ENCODE measurements at places on chromosomes 2 and 18. TPM values are rescaled to one million over a fixed set of nuclear protein-coding genes. Genes with fewer than 3 reads are reported as not detected.

GRCh38 chr2:95391641-95392310, 10.7 kb upstream of the FAHD2A start:
- no peak overlapping the region for H3K27ac ChIP-seq
- no peaks in the 10 kb centered on the region for H3K27me3 ChIP-seq
- no peak overlapping the region for H3K4me3 ChIP-seq
- H3K4me1 ChIP-seq: no peaks in the 10 kb centered on the region

- no peak overlapping the region for H3K27ac ChIP-seq
- no peaks in the 10 kb centered on the region for H3K27me3 ChIP-seq
- no peak for DNase-seq
- no peaks in the 10 kb centered on the region for H3K4me1 ChIP-seq
- no peaks in the 10 kb centered on the region for H3K36me3 ChIP-seq
These were observed 11.4 kb upstream of the TMEM18 start for GRCh38 chr2:688504-689076.

- H3K4me1 ChIP-seq: peaks cover 8% of the 10 kb centered on the region
- no peak overlapping the region for H3K4me3 ChIP-seq
These were observed 28.6 kb downstream of the RNF144A start for GRCh38 chr2:6945821-6946220.

GRCh38 chr2:102392942-102393341, 30.0 kb upstream of the IL18RAP start:
- no peak for DNase-seq
- H3K27ac ChIP-seq: no peak overlapping the region
- no peak overlapping the region for H3K4me3 ChIP-seq

DNA sequence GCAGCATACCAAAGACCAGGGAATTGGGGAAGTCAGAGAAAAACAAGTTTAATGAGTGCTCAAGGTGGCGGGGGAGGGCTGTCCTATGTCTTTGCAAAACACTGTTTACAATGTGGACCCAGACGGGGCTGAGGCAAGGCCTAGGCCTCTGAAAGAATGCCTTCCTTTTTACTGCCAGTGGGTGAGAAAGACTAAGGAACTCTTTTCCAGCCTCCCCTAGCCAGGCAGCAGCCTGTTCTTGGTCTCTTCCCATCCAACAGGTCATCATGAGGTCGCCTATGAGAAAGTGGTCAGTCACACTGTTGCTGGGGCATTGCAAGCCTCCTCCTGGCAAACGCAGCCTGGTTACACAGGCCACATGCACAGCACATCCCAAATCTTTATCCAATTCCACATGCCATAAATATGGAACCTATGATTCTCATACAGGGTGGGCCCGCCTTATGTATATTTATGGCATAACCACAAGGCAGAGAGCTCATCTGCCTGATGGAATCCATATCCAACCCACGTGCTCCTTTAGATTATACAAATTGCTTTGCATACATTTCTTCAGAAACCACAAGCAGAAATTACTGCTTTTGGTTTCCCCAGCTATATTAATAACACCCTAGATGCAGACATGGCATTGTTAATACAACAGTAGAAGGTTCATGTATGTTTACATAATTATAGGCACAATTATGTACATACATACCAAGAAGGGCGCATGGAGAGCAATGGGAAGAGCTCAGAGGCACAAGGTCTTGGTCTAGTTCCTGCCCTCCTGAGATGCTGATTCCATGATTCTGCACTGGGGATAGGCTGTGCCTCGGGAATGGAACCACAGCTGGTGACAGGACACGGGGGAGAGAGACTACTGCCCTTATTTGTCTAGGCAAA, 48.6 kb downstream of the NRP2 start:
- H3K27ac ChIP-seq: no peak overlapping the region
- H3K27me3 ChIP-seq: no peaks in the 10 kb centered on the region
- H3K4me1 ChIP-seq: no peaks in the 10 kb centered on the region
- H3K36me3 ChIP-seq: no peaks in the 10 kb centered on the region
- no peak overlapping the region for H3K4me3 ChIP-seq

- H3K4me1 ChIP-seq: no peaks in the 10 kb centered on the region
- no peaks in the 10 kb centered on the region for H3K27me3 ChIP-seq
- H3K4me3 ChIP-seq: no peak overlapping the region
- no peak for DNase-seq
- no peak overlapping the region for H3K27ac ChIP-seq
These were observed 91.9 kb upstream of the OTOS start for GRCh38 chr2:240232264-240232915.

- H3K4me3 ChIP-seq: no peak overlapping the region
- no peak overlapping the region for H3K27ac ChIP-seq
- H3K27me3 ChIP-seq: no peaks in the 10 kb centered on the region
- DNase-seq: no peak
- no peaks in the 10 kb centered on the region for H3K4me1 ChIP-seq
- H3K36me3 ChIP-seq: no peaks in the 10 kb centered on the region
These were observed 91.0 kb upstream of the CCBE1 start for GRCh38 chr18:59787998-59788790.

GRCh38 chr2:200482194-200482593, 27.7 kb downstream of the KCTD18 start:
- no peak overlapping the region for H3K4me3 ChIP-seq
- no peak for DNase-seq
- no peaks in the 10 kb centered on the region for H3K27me3 ChIP-seq
- no peaks in the 10 kb centered on the region for H3K36me3 ChIP-seq
- no peak overlapping the region for H3K27ac ChIP-seq
- H3K4me1 ChIP-seq: no peaks in the 10 kb centered on the region

- H3K36me3 ChIP-seq: no peaks in the 10 kb centered on the region
- H3K27me3 ChIP-seq: no peaks in the 10 kb centered on the region
- H3K4me1 ChIP-seq: no peaks in the 10 kb centered on the region
- no peak for DNase-seq
- H3K27ac ChIP-seq: no peak overlapping the region
- no peak overlapping the region for H3K4me3 ChIP-seq
These were observed 102.7 kb downstream of the DCC start for GRCh38 chr18:52442686-52443085.

The LRP1B gene
- not detected for total RNA-seq

DNA sequence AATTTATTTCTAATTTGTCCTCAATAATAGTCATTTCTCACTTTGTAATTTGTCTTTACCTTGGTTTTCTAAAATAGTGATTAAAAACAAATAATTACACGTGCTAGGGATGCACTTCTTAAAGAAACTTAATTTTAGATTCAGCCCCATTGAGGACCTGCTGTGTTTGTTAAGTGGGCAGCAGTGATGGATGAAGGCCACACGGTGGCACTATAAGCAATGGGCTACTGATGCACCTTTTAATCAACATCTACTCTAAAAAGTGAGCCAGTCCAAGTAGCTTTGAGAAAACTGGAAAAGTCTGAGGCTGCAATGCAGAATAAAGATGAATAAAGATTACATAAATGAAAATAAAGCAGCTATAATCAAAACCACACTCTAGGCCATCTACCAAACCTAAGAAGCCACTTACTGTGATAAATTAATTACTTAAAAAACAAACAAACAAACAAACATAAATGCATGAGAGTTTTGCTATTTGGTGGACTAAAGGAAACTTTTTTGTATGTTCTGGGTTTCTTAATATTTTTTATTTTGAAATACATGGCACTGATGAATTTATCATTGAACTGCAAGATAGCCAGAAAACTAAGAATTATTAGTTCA, 89.3 kb downstream of the PDE11A start:
- H3K36me3 ChIP-seq: no peaks in the 10 kb centered on the region
- no peak overlapping the region for H3K27ac ChIP-seq
- no peaks in the 10 kb centered on the region for H3K27me3 ChIP-seq

The ZNF804A gene
- total RNA-seq: not detected

DNA sequence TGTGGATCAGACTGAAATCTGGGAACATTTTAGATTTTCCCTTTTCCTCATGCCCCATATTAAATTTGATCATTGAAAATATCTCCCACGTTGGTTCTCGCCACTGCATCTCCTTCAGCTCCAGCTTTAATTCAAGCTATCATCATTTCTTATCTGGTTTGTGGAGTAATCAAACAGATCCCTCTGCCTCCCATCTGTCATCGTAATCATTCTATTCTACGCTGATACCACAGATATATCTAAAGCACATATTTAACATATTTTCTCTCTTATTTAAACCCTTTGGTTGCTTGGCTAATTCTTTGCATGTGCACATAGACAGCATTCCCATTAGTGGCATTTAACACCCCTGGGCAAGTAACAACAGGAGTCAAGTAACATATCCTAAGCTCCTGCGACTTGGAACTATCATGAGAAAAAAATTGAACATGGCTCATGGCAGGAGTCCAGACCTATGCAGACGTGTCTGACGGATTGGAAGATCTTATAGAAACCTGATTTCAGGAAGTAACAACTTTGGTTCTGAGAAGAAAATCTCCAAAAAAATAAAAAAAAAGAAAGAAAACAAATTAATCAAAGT, 158.8 kb upstream of the KYNU start:
- no peak overlapping the region for H3K4me3 ChIP-seq
- H3K27ac ChIP-seq: no peak overlapping the region
- H3K4me1 ChIP-seq: no peaks in the 10 kb centered on the region
- no peak for DNase-seq

The PLCL1 gene
- 16.9 TPM for total RNA-seq

The IL36G gene
- not detected for total RNA-seq

The CCDC93 gene
- total RNA-seq: 73.1 TPM

GRCh38 chr2:128525653-128526052, 207.0 kb upstream of the HS6ST1 start:
- no peaks in the 10 kb centered on the region for H3K4me1 ChIP-seq
- no peaks in the 10 kb centered on the region for H3K27me3 ChIP-seq

The RDH14 gene
- total RNA-seq: 18.0 TPM

GRCh38 chr18:10209302-10209701, 245.1 kb upstream of the APCDD1 start:
- DNase-seq: no peak
- no peak overlapping the region for H3K27ac ChIP-seq
- H3K36me3 ChIP-seq: no peaks in the 10 kb centered on the region
- no peaks in the 10 kb centered on the region for H3K4me1 ChIP-seq
- no peaks in the 10 kb centered on the region for H3K27me3 ChIP-seq

The IL36B gene
- total RNA-seq: not detected
